ENCODE measurements at places on chromosomes 3 and 15.

- no peak for DNase-seq
These were observed 1063.0 kb upstream of the GBE1 start for GRCh38 chr3:82824491-82824890.

DNA sequence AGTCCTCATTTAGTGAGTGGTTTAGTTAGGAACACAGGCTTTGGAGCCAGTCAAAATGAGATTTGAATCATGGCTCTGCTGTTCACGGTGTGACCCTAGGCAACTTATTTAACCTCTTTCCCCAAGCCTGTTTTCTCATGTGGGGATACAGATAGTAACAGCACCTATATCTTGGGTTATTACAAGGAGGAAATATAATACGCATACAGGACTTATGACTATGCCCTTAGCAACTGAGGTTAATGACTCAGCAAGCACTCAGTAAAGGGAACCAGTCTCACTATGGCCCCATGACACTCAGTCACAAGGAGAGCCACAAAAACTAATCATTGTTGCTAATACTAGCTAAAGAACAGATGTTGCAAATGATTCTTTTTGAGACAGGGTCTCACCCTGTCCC, 45.9 kb downstream of the SUMF1 start:
- DNase-seq, result no peak

DNA sequence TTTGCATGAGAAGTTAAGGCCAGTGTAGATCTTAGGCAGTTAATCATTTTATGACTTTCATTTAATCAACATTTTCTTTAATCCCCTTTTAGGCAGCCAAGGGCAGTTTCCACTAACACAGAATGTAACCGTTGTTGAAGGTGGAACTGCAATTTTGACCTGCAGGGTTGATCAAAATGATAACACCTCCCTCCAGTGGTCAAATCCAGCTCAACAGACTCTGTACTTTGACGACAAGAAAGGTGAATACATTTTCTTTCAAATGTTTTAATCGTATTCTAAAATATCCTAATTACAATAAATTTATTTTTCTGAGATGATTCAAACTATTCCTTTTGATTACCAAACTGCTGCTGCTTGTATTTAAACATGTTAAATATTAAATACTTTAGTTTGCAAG, 843.2 kb downstream of the CADM2 start:
- DNase-seq, result no peak

GRCh38 chr15:88708655-88709054, 69.8 kb downstream of the ISG20 start:
- no peak for DNase-seq

DNA sequence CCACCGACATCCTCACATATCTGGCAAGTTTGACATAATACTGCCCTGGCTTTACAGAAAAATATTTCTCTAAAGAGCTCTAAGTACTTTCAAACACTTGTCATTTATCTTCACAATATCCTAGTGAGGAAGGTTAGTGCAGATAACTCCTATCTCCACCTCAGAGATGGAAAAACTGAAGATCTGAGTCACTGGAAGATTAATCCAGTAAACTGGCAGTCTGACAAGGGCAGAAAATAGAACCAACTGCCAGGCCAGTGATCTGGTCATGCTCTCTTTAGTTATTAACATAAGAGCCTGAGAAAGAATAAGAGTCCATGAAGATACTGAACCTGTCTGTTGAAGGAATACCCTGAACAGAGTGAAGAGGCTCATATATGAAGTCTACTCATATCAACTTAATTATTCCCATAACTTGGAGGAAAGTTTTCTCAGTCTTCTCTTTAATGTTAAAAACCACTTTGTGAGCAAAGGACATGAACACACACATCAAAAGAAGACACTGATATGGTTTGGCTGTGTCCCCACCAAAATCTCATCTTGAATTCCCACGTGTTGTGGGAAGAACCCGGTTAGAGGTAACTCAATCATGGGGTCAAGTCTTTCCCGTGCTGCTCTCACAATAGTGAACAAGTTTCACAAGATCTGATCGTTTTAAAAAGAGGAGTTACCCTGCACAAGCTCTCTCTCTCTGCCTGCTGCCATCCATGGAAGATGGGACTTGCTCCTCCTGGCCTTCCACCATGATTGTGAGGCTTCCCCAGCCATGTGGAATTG, 61.4 kb downstream of the GOLIM4 start:
- DNase-seq, result no peak

DNA sequence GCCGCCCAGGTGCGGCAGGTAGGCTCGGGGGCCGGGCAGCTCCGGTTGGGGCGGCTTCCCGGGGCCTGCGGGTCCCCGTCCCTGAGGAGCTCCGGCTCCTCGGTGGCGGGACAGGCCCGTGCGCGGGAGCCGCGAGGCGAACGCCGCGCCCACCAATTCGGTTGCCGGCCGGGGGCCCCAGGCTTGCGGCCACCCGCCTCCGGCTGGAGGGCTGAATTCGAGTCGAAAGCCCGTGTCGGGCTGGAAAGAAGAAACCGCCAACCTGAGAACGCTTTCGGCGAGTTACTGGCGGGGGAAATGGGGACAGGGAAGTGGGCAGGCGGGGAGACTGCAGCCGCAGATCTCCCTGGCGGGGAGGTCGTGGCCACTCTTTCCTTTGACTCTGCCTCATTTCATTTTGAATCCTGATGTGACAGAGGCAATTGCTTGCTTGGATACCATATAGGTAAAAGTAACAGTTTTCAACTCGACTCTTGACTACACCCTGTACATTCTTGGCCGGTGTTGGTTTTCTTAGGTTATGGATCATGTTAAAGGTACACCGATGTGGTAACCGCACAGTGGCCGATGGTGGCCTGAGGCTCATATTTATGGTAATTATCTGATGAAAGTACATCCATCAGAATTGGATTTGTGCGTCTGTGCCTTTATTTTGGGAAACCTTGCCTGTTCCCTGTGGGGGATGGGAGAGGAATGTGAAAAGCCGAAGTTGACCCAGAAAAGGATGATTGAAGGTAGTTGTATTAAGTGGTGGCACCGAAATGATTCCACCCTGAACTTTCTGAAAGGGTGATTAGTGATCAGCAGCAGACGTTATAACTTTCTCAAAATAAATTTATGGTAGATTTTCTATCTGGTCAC, 1.7 kb downstream of the B3GNT5 start:
- DNase-seq, result peak; percentile 80

DNA sequence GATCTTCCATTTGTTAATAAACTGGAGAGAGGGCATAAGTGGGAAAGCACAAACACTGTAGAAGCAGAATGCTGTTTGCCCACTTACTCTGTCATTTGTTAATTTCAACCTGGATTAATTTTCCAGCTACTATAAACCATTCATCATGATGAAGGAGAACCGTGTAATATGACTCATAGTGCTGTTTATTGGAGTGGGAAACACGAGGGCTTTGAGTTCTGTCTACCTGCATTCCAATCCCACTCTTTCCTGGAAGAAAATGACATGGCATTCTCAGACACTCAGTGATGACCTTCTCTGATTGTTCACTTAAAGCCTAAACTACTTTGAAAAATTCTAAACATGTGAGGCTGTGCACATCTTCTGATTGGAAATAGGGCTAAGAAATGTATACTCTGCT, 826.7 kb downstream of the AGBL1 start:
- no peak for DNase-seq

- no peak for DNase-seq
These were observed 924.4 kb downstream of the IGSF11 start for GRCh38 chr3:118110211-118110610.

DNA sequence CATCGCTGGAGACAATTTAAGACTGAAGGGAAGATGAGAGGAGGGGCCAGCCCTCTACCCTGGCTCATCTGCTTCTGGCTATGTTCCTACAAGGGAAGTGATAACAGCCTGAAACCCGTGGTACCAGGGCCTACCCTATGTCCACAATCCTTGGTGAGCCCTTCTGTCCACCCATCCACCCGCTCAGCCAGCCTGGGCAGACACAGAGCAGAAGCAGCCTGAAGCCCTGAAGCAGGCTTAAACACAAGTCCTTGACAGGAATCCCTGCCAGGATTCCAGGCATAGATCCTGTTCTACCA, 15.4 kb downstream of the CLK3 start:
- no peak for DNase-seq

- peak; percentile 26 for DNase-seq
These were observed 171.2 kb downstream of the ADAMTS17 start for GRCh38 chr15:100170291-100171210.

DNA sequence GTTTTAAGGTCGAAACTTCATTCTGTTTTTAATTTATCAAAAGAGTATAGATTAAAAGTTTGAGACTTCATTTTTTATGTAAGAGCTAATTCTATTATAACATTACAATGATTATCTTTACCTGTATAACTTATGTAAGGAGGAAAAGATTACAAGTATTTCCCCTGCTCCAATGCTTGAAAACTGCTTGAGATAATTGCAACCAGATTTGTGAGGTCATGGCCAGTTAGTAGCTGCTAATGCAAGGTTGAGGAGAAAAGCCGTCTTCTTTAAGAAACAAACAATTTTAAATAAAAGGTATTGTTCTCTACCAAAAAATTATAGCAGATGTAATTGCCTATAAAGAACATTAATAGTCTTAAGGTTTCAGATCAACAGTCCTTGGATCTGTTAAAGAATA, 208.3 kb upstream of the UBE2E2 start:
- no peak for DNase-seq

- DNase-seq, result no peak
These were observed 762.3 kb upstream of the ARPP21 start for GRCh38 chr3:34876997-34877396.

- DNase-seq, result no peak
These were observed 444.9 kb upstream of the TBL1XR1 start for GRCh38 chr3:177642042-177642803.

DNA sequence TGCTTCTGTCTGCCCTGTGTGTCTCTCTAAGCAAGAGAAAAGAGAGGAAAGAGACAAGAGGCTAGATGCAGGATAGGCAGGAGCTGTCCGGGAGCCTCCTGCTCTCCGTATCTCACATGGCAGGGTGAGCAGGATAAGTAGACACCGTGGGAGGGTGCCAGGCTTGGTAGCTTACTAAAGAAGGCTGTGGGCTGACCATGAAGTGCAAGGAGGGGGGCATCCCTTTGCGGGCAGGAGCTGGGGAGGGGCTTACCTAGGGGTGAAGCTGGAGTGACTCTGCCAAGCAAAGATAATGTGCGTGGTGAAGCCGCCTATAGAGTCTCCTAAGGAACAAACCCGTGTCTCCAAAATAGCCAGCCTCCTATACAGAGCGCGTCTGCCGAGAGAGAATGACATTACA, 33.7 kb upstream of the TMC3 start:
- no peak for DNase-seq

DNA sequence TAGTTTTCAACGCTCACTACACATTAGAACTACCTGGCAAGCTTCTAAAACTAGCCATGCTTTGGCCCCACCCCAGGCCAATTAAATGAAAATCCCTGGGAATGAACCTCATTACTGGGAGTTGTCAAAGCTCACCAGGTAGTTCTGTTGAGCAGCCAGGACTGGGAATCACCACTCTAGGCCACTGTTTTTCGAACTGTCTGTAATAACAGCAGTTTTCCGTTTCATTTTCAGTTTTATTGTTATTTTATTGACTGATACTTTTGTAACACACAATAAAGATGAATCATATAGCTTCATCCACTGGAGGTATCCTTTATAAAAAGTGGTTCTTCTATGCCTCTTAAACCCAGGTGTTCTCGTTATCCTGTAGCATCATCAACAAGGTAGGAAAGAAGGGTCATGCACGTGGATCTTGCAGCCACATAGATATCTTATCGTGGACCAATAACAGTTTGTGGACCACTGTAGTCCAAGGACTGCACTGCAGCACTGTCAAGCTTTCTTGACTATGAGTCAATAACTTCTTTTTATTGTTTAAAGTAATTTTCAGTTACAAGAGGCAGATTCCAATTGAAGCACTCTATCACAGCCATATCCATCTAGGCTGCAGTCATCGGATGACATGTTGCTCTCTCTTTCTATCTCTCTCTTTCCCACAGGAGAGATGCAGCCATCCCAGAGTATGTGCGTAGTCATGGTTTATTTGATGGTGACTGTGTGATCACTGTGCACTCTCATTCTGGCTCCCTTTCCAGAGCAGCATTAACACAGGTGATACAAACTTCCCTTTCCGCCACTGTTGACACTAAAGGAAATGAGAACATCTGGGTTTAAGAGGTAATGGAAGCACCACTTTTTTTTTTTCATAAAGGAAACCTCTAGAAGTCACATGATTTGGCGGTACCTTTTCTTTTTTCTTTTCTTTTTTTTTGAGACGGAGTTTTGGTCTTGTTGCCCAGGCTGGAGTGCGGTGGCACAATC, 39.0 kb upstream of the BLM start:
- DNase-seq, result no peak

DNA sequence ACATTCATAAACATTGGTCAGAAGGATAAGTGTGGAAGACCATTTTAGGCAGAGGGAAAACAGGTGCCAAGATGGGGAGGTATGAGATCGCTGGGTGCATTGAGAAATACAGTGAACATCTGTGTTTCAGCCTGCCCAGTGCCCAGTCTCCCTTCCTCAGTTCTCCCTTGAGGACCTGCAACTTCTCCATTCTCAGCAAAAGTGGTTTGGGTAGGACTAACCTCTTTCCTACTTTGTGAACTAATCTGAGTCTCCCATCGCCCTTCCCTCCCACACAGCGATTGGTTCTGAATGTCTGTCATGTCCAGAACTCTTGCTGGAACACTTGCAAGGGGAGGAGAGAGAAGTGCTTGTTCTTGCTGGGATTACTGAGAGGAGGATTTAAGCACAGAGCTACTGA, 10.9 kb upstream of the CCNL1 start:
- DNase-seq, result no peak

GRCh38 chr15:77541421-77542181, 91.1 kb downstream of the LINGO1 start:
- DNase-seq, result peak; percentile 80

GRCh38 chr15:72907733-72908132, 124.2 kb upstream of the ADPGK start:
- no peak for DNase-seq

- DNase-seq, result no peak
These were observed 65.2 kb downstream of the FNDC3B start for GRCh38 chr3:172104471-172105072.

- no peak for DNase-seq
These were observed 888 bp downstream of the TMOD3 start for GRCh38 chr15:51830276-51830806.

- DNase-seq, result no peak
These were observed 21.9 kb upstream of the NR1I2 start for GRCh38 chr3:119759962-119760361.

- no peak for DNase-seq
These were observed 736.7 kb downstream of the NSUN3 start for GRCh38 chr3:94799420-94800060.
